ENCODE measurements at places on chromosomes 6 and 20.

- peak; percentile 87 for DNase-seq
These were observed at the start of gene CRYBG1 for GRCh38 chr6:106360410-106360988. Gene CRYBG1 (plus strand): TSS chr6:106360717. CDS start chr6:106360909, 192 bp downstream.

DNA sequence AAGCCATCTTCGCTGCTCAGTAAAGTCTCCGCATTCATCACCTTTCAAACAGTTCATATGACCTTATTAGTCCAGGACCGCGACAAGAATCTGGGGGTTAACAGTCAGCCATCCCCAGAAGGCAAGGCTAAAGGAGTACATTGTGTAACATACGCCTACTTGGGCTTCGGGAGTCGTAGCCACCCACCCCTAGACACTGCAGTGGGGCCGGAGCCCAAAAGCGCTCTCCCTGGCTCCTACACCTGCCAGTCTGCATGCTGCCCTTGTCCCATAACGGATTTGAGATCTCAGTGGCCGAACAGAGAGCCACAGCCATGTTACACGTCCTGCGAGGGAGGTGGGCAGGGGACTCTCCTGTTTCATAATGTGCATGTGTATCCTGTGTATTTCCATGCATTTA lies 1405.5 kb downstream of the GRIK2 start:
- DNase-seq, result no peak

- no peak for DNase-seq
These were observed 172.0 kb downstream of the MYLK4 start for GRCh38 chr6:2578767-2579166.

DNA sequence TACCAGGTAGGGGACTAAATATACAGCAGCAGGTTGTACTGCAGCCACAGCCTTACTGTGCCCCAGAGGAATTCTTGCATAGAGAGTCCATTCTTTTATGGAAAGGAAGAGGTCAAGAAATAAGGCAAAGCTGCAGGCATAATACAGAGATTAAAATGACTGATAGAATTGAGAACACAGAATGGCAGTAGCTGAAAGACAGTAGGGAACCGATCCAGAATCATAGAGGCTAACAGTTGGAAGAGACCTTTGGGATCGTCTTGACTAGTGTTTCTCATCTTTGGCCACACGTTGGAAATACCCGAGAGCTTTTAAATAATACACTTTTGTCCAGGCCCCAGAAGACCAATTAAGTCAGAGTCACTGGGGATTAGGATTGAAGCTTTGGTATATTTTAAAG lies 492.6 kb upstream of the SOX4 start:
- no peak for DNase-seq

- DNase-seq, result no peak
These were observed 247.5 kb upstream of the RNF217 start for GRCh38 chr6:124714728-124715127.

DNA sequence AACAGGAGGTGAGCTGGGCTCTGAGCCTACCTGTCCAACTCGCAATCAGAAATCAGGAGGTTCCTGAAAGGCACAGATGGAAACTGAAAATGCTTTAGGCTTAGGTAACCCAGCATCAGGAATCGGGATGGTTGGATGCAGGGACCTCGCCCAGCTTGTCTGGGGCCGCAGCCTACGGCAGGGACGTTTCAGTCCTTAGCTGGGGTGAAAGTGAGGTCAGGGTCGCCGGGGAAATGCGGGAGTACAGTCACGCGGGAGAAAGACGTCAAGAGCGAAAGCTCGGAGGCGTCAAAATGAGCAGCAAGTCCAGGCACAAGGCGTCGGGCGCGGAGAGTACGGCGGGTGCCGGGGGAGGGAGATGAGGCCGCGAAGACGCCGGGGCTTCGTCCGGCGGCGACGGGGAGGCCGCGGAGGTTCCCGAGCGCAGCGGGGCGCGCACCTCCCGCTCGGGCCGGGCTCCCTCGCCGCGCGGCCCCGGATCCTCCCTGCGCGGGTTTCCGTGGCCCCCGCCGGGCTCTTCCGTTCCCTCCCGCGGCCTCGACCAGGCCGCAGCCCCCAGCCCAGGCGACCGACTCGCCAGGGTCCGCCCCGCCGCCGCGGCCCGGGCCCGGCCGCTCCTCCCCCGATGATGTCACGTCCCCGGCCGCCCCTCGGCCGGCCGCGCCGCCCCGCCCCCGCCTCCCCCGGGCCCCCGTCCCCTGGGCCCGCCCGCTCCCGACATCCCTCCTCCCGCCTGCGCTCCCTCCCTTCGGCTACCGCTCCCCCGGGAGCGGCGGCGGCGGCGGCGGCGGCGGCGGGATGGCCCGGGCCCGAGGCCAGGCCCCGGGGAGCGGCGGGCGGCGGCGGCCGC lies at the start of gene EBF4:
TSS of gene EBF4 (plus strand) at position 745 of the 850 bp plus-strand sequence. CDS start 866 bp downstream, outside the sequence.
- DNase-seq, result peak; percentile 56

- peak; percentile 67 for DNase-seq
These were observed 32.9 kb upstream of the ID1 start for GRCh38 chr20:31572042-31572700.

DNA sequence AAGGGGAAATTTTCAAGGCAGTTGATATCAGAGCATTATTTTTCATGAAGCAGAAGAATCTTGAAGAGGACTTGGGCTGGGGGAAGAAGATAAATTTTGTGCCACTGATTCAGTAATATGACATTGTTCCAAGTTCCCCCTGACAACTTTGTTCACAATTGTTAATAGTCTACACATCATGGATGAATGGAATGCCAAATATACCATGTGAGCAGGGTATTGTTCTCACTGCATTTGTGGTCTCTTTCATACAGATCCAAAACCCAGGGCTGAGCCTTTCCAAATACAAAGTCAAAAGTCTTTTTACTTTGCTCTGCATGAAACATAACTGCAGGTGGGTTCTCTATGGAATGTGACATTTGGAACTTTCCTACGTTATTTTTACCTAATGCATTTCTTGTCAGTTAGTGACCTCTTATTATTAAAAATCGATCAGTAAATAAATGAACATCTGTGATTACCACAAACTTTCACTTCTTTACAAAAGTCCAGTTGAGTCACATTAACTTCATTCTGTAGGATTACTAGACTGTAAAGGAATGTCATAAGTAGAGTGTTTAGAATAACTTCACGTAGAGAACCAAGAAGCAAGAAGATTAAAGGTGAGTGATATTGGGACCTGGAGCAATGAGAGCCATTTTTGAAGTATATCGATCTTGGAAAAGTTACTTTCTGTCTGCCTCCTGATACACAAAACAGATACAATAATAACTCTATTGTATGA lies 100.9 kb downstream of the RCAN2 start:
- no peak for DNase-seq

DNA sequence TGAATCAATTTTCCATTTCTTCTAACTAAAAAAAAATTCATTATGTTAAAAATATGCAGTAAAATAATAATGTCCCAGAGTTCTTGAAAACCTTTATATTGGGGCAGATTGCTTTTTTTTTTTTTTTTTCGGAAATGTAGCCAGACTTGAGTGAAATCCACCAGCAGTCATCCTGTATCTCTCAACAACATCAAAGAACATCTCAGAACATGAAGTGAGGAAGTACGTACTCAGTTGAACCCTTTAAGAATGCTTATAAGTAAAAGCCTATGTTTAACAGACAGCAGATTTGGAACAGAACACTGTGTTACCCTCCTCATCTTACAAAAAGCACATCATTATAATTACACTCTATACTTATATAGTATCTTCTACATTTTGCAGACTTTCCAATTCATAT lies 51.0 kb upstream of the SUPT3H start:
- DNase-seq, result no peak

GRCh38 chr6:62217866-62218265 lies 68.2 kb downstream of the KHDRBS2 start:
- DNase-seq, result no peak

DNA sequence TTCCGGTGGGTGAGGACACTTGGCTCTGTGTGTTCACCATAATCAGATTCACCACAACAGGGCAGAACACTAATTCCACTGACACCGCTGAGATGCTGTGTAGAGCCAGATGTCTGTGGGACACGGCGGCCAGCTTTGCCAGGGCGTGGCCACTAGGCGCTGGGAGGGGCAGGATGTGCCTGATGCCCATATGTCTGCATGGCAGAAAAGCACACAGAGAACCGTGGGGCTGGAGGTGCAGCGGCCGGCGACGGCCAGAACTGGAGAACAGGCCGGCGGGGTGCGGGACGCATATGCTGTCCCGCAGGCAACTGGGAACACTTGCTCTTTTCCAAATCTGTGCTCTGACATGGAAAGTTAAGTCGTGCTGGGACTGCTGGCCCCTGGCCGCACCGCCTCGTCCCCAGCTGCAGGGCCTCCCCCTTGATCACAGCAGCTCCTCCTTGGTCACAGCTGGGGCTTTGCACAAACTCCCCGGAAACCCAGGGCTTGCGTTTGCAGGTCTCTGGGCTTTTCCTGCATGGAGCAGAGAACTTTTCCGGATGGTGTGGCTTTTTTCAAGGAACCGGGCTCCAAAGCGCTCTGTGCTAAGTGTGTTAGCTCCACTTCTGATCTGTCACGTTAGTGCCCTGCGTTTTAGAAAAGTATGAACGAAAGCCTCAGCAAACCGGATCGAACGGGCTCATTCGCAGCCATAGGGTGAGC lies 31.1 kb downstream of the NTSR1 start:
- DNase-seq, result no peak

DNA sequence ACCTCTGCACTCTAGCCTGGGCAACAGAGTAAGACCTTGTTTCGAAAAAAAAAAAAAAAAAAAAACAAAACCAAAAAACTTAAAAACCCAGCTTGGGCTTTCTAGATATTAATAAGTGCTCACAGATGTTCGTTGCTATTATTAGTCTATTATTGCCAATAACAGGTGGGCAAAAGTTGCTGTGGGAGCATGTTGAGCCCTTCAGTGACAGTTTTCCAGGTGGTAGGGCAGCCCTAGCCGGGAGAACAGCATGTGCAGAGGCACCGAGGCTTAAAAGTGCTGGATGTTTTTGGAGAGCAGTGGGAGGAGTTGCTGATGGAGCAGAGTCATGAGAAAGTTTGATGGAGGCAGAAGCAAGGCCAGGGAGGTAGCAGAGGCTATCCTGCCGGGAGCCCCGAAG lies 4.4 kb downstream of the PPP1R16B start:
- DNase-seq, result no peak

- DNase-seq, result no peak
These were observed 21.8 kb downstream of the PRKN start for GRCh38 chr6:162705736-162706135.

- DNase-seq, result no peak
These were observed 725.7 kb upstream of the FLRT3 start for GRCh38 chr20:15063081-15063480.

DNA sequence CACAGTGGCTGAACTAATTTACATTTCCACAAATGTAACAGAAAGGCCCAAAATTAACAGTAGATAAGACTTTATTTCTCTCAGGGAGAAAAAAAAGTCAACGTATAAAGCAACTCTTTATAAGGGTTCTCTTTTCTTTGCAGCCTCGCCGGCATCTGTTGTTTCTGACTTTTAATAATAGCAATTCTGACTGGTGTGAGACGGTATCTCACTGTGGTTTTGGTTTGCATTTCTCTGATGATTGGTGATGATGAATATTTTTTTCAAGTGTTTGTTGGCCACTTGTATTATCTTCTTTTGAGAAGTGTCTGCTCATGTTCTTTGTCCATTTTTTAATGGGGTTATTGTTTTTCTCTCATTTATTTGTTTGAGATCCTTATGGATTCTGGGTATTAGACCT lies 27.2 kb upstream of the FKBP1A start:
- DNase-seq, result no peak

Data from NCI-H345 (cell line).